ENCODE measurements at places on chromosomes 11 and 22. TPM values are rescaled to one million over a fixed set of nuclear protein-coding genes. Genes with fewer than 3 reads are reported as not detected.

The PANX2 gene
- total RNA-seq: 0.19 TPM

The C11orf16 gene
- total RNA-seq: not detected

The KCNK7 gene
- total RNA-seq: not detected

The FAM83F gene
- under 0.01 TPM for total RNA-seq

The GRIA4 gene
- not detected for total RNA-seq

The H19 gene
- total RNA-seq: 9.2 TPM

The CHRNA10 gene
- total RNA-seq: 0.56 TPM

The RIMBP3C gene
- 0.38 TPM for total RNA-seq
